Sigmoid colon (tissue), 7 donors: ENCODE measurements at places on chromosomes 4 and X.

DNA sequence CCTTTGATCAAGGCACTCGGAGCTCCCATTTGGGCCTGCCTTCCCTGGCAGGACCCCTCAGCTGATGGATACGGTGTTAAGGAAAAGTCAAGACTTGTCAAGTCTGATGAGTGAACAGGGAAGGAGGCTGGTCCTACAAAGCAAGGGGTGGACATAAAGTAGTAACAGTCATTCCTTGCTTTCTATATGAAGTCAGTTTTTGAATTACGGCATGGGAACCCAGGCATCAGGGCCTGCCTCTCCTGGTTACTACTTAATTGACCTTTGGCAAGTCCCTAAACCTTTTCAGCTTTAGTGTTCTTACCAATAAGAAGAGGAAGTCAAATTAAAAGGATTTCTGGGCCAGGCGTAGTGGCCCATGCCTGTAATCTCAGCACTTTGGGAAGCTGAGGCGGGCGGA, 7.0 kb downstream of the CHST7 start:
- H3K27ac ChIP-seq: no peak overlapping the region
- no peaks in the 10 kb centered on the region for H3K27me3 ChIP-seq
- no peaks in the 10 kb centered on the region for H3K4me1 ChIP-seq
- no peaks in the 10 kb centered on the region for H3K36me3 ChIP-seq
- DNase-seq: no peak
- H3K4me3 ChIP-seq: no peak overlapping the region

GRCh38 chr4:129334136-129334535, 238.2 kb downstream of the C4orf33 start:
- H3K4me3 ChIP-seq: no peak overlapping the region
- DNase-seq: no peak
- H3K4me1 ChIP-seq: no peaks in the 10 kb centered on the region
- no peaks in the 10 kb centered on the region for H3K36me3 ChIP-seq
- H3K27ac ChIP-seq: no peak overlapping the region

DNA sequence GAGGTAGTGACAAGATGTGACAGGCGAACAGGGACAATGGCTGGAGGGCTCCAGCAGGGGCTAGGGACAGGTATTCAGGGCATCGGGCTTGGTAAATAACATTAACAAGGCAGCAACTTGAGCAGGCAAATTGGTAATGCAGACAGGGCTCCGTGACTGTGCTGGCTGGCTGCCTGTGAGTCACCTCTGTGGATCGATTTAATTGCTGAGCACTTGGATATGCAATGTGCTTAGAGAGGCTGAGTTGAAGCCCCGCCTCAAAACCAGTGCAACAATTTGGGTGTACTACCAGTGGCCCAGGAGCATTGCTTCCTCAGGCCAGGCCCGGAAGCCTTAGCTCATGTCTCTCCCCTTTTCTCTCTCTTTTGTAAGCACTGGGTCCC, 19.5 kb downstream of the CNGA2 start:
- H3K4me1 ChIP-seq: no peaks in the 10 kb centered on the region
- no peaks in the 10 kb centered on the region for H3K36me3 ChIP-seq
- no peak for DNase-seq
- H3K4me3 ChIP-seq: no peak overlapping the region
- H3K27me3 ChIP-seq: no peaks in the 10 kb centered on the region
- no peak overlapping the region for H3K27ac ChIP-seq

DNA sequence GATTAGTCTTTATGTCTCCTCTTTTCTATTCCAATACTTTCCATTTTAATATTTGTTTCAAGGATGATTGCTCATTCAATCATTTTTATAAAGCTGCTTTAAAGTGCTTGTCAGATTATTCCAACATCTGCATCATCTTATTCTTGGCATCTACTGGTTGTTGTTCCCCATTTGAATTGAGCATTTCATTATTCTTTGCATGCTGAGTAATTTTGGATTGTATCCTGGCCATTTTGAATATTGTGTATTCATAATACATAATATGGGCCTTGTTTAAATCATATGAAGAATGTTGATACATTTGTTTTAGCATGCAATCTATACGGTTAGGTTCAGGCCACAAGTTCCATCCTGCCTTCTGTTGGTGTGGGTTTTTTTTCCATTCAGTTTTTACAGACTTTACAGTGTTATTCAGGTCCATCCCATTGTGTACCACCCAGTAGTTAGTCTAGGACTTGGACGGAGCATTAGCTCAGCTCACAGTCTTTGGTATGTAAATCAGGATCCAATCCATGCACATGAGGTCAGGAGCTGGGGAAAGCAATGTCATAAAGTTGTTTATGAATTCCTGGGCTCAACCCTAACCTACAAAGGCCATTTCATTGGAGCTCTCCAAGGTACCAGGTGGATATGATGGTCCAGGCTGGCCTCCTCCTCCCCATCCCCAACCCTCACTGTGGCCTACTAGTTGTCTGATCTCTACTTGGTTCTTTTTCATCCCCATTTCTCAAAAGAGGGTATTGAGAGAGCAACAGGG, 20.3 kb downstream of the RGN start:
- DNase-seq: no peak
- no peaks in the 10 kb centered on the region for H3K4me1 ChIP-seq
- no peak overlapping the region for H3K27ac ChIP-seq
- peaks cover 5% of the 10 kb centered on the region for H3K27me3 ChIP-seq

DNA sequence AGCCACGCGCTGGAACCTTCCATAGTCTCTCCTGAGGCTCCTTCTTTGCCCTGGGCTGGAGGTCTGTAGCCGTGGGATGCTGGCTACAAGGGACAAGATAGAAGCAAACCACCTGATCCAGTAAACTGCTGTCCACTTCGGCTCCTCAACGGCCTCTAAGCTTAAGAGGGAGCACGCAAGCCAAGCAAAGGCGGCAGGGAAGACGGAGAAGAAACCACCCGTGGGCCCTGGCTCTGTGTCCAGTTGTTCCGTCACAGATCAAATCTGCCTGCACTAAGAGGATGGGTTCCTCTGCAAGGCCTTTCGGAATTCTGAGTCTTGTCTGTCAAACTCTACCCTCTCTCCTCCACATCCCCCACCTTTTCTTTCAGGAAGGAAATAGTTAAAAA, 401 bp upstream of the EDNRA start:
- no peak for DNase-seq
- peaks cover 11% of the 10 kb centered on the region for H3K4me1 ChIP-seq
- peak overlapping the region; percentile 49 for H3K27ac ChIP-seq
- H3K4me3 ChIP-seq: peak overlapping the region; percentile 34

GRCh38 chr4:118843237-118843636, 7.3 kb upstream of the SEC24D start:
- no peaks in the 10 kb centered on the region for H3K27me3 ChIP-seq
- H3K27ac ChIP-seq: no peak overlapping the region
- no peaks in the 10 kb centered on the region for H3K4me1 ChIP-seq
- DNase-seq: no peak
- H3K36me3 ChIP-seq: no peaks in the 10 kb centered on the region

DNA sequence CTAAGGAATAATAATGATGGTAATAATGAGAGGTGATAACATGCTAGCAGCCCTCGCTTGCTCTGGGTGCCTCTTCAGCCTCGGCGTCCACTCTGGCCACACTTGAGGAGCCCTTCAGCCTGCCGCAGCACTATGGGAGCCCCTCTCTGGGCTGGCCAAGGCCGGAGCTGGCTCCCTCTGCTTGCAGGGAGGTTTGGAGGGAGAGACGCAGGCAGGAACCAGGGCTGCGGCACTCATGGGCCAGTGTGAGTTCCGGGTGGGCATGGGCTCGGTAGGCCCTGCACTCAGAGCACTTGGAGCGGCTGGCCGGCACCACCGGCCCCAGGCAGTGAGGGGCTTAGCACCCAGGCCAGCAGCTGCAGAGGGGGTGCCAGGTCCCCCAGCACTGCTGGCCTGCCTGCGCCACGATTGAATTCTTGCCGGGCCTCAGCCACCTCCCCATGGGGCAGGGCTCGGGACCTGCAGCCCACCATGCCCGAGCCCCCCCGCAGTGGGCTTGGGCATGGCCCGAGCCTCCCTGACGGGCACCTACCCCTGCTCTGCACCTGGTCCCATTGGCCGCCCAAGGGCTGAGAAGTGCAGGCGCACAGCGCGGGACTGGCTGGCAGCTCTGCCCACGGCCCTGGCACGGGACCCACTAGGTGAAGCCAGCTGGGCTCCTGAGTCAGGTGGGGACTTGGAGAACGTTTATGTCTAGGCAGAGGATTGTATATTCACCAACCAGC, 7.1 kb upstream of the ADH1C start:
- no peak overlapping the region for H3K4me3 ChIP-seq
- H3K27me3 ChIP-seq: no peaks in the 10 kb centered on the region
- H3K27ac ChIP-seq: no peak overlapping the region

DNA sequence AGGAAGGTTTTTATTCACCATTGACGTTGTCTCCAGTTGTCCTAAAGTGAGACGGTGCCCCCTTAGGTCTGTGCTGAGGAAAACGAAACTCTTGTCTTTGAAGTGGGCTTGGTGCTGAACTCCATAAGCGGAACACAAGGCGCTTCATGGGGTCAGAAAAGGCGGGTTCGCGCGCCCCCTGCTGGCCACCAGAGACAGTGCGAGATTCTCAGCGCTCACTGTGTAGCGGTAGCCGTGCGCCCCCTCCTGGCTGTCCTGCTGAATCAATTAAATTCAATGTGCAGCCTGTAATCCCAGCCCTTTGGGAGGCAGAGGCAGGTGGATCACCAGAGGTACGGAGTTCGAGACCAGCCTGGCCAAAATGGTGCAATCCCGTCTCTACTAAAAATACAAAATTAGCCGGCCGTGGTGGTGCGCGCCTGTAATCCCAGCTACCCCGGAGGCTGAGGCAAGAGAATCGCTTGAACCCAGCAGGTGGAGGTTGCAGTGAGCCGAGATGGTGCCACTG, 64.1 kb downstream of the RLIM start:
- no peaks in the 10 kb centered on the region for H3K4me1 ChIP-seq
- no peak overlapping the region for H3K4me3 ChIP-seq
- no peaks in the 10 kb centered on the region for H3K36me3 ChIP-seq

DNA sequence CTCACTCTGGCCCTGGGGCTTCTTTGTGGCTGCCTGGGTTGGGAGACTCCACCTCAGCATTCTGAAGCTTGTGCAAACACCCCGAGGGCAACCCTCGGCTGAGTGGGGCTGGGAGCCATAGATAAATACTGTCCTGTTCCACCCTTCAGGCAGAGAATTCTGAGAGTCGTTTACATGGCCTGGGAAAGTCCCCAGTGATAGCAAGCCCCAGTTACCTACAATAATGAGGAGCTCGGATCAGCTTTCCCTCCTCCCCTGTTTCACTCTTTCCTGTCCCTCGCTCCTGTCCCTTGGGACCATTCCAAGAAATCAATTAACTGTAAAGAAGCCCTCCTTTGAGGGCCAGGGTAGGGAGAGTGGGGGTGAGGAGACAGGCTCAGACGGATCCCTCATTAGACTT, 31.6 kb upstream of the DDX3X start:
- no peak overlapping the region for H3K4me3 ChIP-seq
- H3K4me1 ChIP-seq: no peaks in the 10 kb centered on the region
- no peak overlapping the region for H3K27ac ChIP-seq

DNA sequence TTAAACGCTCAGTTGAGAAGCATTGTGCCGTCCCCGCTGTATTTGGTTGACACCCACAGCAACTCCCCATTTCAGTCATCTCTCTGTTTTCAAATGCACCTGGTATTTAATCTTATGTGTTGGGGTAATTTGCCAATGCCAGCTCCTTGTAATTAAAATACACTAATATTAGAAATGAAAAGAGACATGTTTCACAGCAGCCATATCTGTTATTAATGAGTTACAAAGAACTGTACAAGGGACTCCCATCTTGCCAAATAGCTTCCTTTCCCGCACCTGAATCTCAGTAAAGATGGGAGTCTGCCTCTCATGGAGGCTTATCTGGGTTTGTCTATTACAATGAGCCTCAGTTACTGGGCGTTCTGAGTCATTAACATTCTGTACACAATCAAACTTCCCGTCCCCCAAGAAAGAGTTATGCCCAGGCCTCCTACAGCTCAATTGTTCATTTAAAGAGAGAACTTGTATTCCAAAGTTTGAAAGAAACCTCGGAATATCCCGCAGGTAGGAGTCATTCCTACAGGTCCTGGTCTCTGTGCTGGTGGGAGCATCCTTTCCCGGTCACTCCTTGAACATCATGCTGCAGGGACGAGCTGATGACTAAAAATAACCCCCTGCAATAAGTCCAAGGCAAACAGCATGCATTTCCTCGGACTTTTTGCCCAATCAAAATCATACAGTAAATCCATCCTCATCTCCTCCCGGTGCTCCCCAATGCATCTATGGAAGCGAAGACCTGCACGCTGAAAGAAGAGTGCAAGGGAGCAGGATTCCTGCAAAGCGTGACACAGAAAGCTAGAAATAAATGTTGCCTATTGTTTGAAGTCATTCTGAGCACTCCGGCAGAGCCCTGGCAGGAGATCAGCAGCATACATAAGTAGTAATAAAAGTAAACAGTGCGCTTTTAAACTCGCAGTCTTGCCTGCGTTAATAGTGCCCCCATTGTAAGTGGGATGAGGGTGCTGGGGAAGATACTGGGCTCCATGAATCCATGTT, 926 bp downstream of the NDP start:
- no peaks in the 10 kb centered on the region for H3K4me1 ChIP-seq
- peak overlapping the region; percentile 36 for H3K4me3 ChIP-seq
- H3K36me3 ChIP-seq: no peaks in the 10 kb centered on the region
- H3K27ac ChIP-seq: no peak overlapping the region

- H3K4me3 ChIP-seq: no peak overlapping the region
- H3K36me3 ChIP-seq: no peaks in the 10 kb centered on the region
- no peak for DNase-seq
- no peak overlapping the region for H3K27ac ChIP-seq
These were observed 11.2 kb upstream of the SHOX start for GRCh38 chrX:619451-619811.

DNA sequence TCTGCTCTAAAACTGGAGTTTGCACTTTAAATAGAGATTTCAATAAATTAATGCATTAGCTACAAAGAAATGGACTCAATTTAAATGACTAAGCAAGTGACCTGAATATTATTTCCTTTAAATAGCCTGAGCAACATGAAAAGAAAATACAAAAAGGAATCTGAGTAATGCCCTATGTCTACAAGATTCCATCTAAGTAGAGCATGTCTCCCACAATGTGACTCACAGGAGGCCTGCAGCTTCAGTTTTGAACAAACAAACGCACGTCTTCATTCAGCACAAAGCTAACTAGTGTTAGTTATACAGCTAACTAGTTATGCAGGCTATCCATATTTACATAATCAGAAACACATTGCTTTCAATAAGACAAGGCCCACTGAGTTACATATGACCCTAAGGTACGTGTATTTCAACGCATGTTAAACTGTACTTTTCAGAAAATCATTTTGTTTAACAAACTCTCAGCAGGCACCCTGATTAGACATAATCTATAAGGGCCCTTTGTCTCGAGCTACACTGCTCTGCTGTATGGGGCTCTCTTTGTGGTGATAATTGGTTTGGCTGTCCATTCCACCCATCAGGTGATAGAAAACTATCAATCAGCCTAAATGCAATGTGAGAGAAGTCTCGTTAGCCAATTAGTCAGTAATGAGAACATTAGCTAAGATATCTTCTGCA, 116.5 kb downstream of the MAML3 start:
- H3K36me3 ChIP-seq: no peaks in the 10 kb centered on the region
- DNase-seq: no peak
- peak overlapping the region; percentile 15 for H3K27ac ChIP-seq
- H3K4me1 ChIP-seq: no peaks in the 10 kb centered on the region
- H3K27me3 ChIP-seq: no peaks in the 10 kb centered on the region
- no peak overlapping the region for H3K4me3 ChIP-seq

GRCh38 chr4:175499735-175500352, 312.2 kb downstream of the GPM6A start:
- no peak overlapping the region for H3K4me3 ChIP-seq
- DNase-seq: peak; percentile 60
- no peaks in the 10 kb centered on the region for H3K36me3 ChIP-seq
- H3K4me1 ChIP-seq: no peaks in the 10 kb centered on the region

GRCh38 chr4:102352781-102353180, 7.5 kb upstream of the SLC39A8 start:
- H3K4me3 ChIP-seq: no peak overlapping the region
- H3K36me3 ChIP-seq: no peaks in the 10 kb centered on the region
- no peaks in the 10 kb centered on the region for H3K4me1 ChIP-seq
- no peak overlapping the region for H3K27ac ChIP-seq
